ENCODE measurements at places on chromosomes 12 and 14.

DNA sequence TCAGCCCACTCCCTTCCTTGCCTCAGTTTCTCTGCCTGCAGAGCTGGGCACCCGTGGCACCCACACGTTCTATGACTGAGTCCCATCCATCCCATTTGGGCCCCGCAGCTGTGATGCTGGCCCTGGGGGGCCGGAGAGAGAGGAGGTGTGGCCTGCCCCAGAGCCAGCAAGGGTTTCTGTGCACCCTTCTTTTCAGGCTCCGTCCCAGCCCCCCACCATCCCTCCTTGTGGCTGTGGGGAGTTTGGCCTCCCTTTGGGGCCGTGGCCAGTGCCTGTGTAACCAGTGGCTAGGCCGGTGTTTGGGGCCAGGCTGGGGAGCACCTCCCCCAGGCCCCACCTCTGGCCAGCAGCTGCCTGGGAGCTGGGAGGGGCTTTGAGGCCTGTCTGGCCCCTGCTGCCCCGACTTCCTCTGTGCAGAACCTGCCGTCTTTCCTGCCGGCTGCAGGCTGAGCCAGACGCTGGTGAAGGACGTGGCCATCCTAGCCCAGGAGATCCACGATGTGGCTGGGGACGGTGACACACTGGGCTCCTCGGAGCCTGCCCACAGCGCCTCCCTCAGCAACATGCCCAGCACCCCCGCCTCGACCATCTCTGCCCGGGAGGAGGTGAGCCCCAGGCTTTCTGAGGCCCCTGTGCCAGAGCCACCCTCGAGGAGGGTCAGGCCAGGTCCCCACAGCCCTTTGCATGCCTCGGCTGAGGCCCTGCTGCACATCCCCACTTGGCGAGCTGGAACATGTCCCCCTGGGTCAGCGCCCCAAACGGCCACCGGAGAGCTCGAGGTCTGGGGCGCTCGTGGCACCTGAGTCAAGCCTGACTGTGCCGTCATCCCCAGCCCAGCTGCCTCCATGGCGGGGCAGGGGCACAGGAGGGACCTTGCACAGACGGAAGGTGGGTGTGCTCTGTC, 27.7 kb downstream of the CEP170B start:
- no peak for DNase-seq

DNA sequence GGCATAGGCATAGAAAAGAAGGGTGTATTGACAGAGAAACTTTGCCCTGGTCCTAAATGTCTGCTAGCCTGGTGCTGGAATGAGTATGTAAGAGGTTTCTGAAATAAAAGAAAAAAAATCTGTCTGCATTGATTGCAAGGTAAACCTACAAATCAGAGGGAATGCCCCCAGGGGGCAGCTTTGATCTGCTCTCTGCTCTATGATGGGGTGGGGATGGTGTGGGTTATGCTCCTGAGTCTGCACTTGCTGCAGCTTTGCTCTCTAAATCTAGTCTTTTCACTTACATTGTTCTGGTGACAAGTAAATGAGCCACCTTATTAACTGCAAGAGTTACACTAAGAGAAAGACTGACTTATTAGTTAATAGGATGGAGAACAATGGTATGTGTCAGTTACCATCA, 468.4 kb upstream of the STXBP6 start:
- peak; percentile 26 for DNase-seq

GRCh38 chr12:114913871-114914801, 230.2 kb upstream of the TBX3 start:
- no peak for DNase-seq

- no peak for DNase-seq
These were observed 33.1 kb downstream of the WSCD2 start for GRCh38 chr12:108162207-108162606.

GRCh38 chr12:105820429-105821125, 318.2 kb downstream of the NUAK1 start:
- DNase-seq = no peak

GRCh38 chr14:35963209-35963608, 137.1 kb downstream of the BRMS1L start:
- no peak for DNase-seq

- no peak for DNase-seq
These were observed 372.3 kb upstream of the KITLG start for GRCh38 chr12:88952562-88952942.

- DNase-seq = no peak
These were observed 43.1 kb downstream of the HMGA2 start for GRCh38 chr12:65867394-65867793.

GRCh38 chr14:84492685-84493084, 1037.3 kb upstream of the FLRT2 start:
- DNase-seq = no peak

DNA sequence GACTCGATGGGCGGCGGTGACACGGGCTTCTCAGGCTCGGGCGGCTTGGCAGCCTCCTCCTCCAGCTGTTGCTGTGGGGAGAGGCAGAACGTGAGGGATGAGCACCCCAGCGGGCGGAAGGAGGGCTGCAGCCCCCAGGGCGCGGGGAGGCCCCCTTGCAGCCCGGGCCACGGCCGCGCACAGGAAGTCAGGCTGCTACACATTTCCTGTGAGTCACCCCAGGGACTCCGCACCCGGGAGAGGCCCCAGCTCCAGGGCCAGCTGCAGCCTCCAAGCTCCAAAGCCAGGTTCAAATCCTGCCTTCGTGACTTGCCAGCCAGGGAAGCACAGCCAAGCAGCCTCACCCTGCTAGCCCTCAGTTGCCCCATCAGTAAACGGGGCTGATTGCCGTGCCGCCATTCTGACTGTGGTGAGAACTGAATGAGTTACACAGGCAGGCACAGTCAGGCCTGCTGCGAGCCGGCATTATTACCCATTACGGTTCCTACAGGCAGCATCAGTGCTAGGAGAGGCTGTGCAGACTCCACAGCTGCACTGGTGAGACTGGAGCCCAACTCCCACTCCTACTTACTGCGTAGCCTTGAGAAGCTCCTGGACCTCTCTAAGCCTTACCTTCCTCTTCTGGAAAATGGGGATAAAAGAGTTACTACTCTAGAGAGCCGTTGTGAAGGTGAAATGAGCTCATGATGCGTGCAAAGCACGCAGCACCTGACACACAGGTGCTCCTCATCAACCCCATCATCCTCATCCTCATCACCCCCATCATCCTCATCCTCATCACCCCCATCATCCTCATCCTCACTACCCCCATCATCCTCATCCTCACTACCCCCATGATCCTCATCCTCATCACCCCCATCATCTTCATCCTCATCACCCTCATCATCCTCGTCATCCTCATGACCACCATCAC, 100.9 kb downstream of the NCOR2 start:
- DNase-seq = no peak

- DNase-seq = no peak
These were observed 7.2 kb downstream of the DMAC2L start for GRCh38 chr14:50319293-50319692.

DNA sequence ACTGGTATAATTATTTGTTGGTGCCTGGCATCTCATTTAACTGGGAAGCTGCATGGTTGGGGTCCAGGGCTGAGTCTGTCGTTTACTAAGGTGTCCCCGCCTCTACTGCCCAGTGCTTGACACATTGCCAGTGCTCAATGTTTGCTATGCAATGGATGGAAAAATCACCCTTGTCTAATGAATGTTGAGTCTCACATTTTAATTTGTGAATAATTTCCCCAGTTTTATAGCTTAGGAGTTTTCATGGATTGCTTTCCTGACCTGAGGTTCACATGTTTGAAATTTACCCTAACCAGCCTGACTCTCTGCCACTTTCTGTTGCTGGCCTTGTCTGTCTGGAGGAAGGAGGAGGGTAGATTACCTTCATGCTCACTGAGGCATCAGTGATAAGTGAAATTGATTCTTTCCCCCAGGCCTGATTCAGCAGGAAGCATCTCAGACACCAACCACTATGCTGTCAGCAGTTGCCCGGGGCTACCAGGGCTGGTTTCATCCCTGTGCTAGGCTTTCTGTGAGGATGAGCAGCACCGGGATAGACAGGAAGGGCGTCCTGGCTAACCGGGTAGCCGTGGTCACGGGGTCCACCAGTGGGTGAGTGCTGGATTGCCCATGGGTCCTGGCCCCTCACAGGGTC, 2.4 kb downstream of the DHRS2 start:
- DNase-seq = no peak

DNA sequence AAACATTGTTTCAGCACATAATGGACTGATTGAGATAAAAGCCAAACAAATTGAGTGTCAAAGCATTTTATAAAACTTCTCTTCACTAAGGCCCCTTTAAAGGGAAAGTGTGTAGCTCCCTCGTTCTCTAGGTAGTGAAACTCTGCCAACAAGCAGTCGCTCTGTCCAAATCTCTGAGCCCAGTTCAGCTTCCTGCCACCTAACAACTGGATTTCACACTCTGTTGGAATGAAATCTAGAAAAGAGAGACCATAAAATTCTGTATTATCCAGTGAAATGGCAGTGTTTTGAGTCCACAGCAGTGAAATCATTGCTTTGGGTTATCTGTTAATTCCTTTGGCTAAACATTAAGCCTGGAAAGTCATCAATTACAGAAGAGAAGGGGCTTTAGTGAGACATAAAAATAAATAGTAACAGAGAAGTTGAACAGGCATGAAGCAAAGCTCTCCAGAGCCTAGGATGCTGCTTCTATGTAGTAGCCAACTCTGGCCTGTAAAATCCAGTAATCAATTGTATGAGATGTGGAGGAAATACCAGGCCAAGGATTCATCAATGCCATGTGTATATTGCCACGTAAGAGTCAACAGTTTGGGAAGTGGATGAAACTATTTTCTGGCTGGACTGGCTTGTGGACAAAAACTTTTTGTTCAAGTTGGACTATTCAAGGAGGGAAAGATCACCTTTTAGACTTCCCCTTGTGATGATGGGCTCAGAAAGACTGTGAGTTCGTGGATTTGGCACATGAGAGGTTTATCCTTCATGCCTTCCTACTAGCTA, 122.5 kb downstream of the WIF1 start:
- DNase-seq = no peak

GRCh38 chr12:103944964-103945363, 14.8 kb downstream of the HSP90B1 start:
- DNase-seq = no peak

DNA sequence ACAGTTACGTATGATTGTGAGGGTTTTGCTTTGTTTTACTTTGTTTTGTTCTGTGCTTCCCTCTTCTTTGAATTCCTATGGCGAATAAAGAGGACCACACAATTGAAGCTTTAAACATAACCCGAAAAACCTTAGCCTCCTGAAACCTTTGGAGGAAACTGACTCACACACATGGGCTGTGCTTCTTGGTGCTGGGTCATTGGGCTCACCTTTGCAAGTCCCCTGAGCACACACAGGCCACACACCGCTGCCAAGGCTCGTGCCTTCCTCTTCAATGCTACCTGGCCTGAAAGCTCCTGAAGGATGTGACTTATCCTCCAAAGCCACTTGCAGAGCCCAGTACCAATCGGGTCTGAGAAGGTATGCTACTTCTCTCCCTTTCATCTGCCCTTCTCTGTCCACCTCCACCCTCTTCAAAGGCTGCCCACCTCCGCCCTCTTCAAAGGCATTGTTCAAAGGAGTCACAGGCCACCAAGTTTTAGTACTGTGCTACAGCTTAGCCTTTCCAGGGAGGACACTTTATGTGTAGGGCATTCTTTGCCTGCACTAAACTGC, 114.6 kb downstream of the FOXN3 start:
- no peak for DNase-seq
